Epithelial cell of esophagus (primary cell): ENCODE measurements at places on chromosomes 4 and X.

GRCh38 chr4:3771164-3771809 lies 5.1 kb downstream of the ADRA2C start:
- no peak for DNase-seq

DNA sequence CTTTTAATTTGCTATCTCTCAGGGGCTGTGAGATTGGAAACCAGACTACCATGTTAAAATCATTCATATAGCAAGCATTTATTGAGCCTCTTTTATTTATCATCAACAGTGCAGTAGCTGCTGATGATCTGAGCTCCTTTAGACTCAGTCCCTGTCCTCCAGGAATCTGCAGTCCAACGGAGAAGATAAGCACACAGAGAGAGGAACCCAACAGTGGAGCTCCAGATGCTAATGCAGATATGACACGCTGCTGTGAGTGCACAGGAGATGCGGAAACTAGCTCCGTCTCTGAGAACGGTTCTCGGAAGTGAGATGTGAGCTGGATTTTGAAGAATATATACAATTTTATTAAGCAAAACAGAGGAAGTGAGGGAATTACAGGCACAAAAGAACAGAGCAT lies 35.4 kb downstream of the DCHS2 start:
- DNase-seq, result no peak

- peak; percentile 91 for DNase-seq
Observed at GRCh38 chr4:127698789-127699200, 31.4 kb upstream of the SLC25A31 start.

- peak; percentile 70 for DNase-seq
Observed at GRCh38 chr4:30537456-30537855, 182.7 kb upstream of the PCDH7 start.

DNA sequence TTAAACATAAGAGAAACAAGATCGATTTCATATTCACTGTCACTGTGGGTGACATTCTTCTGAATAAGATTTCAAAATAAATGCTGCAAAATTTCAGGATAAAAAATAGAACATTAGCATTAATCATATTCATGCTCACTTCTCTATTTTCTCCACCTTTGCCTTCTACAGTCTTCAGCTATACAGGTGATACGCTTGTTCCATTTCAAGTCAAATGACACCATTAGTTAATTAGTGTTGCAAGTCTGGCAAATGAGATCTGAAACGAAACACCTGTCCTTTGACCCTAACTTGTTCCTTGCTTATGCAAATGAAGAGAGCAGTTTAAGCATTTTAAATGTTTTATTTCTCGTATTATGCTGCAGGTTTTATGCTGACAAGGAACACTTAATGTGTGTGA lies 667.5 kb upstream of the MAGEB2 start:
- DNase-seq, result no peak

DNA sequence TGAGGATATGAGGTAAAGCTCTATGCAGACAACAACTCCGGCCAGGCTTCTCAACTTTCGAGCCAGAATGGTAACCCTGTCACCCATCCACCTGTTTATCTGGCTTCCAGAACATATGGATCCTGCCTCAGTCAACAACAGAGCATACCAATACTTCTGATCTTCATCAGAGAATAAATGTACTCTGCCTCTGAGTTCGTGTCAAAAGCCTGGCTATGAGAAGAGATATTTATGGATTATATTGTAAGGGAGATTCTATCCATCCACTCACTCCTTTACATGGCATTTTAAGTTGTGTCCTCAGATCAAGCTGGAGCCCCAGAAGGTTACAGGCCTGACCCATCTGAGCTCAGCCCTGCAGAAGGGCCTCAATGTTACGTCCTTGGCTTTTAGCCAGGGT lies 9.8 kb upstream of the FOXO4 start:
- DNase-seq, result no peak

DNA sequence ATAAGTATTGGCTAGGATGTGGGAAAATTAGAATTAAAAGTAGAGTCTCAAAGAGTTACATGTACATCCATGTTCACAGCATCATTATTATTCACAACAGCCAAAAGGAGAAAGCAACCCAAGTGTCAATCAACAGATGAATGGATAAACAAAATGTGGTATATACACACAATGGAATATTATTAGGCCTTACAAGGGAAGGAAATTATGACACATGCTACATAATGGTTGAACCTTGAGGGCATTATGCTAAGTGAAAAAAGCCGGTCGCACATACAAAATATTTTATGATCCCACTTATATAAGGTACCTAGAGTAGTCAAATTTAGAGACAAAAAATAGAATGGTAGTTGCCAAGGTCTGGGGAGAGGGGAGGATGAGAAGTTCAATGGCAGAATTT lies 80.1 kb downstream of the HUWE1 start:
- DNase-seq, result no peak

- peak; percentile 21 for DNase-seq
Observed at GRCh38 chrX:139759637-139760036, 51.7 kb upstream of the MCF2 start.
